ENCODE measurements at places on chromosomes 1 and 21.
A peak's percentile ranks its signal among the peaks of the same experiment; 100 is the strongest.

- DNase-seq = no peak
These were observed 1369.1 kb upstream of the ADGRL4 start for GRCh38 chr1:80375662-80376061.

DNA sequence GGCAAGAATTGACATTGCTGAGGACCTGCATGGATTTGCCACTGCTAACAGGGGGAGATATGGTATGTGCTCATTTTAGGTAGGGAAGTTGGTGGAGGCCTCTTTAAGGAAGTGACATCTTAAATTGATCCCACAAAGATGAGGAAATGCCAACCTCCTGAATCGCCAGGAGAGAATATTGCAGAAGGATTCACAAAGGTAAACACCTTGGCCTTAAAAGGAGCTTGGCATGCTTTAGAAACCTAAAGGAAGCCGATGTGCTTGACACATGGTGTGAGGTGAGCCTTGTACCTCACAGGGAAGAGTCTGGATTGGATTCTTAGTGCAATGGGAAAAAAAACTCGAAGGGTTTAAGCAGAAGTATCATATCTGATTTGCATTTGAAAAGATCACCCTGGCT, 470.5 kb upstream of the DAB1 start:
- no peak for DNase-seq

DNA sequence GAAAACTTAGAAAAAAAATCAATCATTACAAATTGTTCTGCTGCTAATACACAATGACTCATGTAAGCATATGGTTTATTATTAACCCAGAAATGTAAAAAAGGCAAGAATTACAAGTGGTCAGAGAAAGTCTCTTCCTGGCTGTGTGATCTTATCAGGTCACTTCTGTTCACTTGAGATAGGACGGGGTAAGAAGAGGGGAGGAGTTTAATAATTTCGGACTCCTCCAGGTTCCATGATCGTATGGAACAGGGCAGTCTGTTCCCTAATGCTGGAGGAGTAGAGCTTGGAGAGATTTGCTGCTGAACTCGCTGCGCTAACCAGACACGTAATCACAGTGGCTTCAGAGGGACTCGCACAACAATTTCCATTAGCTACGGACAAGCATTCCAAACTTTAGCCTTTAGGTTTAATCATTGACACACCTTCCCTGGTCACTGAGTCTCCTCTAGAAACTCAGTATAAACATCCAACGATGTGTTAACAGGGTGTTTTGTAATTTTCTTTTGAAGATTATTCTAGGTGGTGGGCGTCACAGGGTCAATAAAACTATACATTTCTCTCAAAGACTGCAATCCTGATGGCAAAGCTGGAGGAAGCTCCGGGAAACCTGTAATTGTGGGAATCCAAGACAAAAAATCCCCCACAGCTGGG, 1.3 kb downstream of the CRYZ start:
- no peak for DNase-seq

DNA sequence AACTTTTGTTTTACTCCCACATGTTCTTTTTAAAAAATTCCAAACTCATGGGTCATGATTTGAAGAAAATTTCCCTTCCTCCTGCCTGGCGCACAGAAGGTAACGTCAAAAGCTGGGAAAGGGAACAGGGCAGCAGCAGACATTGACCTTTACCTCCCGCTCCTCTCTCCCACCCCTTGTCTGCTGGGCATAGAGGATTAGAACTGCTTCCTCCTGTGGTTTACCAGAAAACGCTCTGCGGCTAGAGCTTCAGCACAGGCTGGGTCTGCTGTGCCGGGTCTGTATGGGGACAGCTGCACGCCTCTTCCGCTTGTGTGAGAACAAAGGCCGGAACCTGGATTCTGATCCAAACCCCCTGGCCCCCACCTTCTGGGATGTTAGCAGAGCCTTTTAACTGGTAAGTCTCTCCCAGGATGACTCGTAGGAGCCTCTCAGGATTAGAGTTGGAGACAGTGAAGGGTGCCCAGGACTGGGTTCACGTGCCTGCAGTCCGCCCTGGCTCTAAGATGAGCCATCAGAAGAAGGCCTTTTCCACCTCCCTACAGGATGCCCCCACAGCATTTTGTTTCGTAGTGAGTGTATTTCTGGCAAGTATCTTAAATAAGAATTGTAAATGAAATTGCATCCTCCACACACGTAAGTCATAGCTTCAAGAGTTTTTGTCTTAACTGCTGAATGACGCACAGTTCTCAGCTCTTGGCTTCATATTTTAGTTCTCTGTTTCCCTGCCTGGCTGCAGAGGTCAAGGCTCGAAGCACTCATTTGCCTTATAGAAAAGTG, 5.2 kb downstream of the H6PD start:
- DNase-seq = no peak

- no peak for DNase-seq
These were observed 4.2 kb downstream of the RNPC3 start for GRCh38 chr1:103529746-103530145.

DNA sequence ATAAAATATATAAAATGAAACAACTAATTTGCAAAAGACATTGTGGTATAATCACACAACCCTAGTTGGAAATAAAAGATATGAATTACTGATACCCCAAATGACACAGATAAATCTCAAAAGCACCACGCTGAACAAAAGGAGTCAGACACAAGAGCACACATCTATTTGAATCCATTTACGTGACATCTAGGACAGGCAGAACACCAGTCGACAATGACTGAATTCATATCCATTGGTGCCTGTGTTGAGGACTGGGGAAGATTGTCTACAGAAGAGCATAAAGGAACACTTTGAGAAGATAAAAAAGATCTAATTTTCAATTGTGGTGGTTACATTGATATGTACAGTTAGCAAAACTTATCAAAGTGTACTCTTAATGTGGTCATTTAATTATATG, 874.1 kb downstream of the LTN1 start:
- no peak for DNase-seq

DNA sequence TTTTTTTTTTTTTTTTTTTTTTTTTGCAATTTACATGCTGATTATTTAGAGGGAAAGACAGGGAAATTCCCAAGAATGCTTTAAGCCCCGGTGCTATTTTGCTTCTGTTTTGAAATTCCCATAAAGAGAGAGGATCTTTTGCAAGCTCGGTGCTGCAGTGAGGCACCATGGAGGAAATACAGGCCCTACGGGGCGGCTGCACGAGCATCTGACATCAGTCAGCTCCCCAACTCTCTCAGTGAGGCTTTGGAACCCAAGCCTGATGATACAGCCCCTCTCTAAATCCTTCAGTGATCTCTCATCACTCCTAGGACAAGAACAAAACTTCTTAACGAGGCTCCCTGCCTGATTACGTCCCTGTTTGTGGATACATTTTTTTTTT, 791 bp upstream of the CHI3L1 start:
- DNase-seq = no peak

DNA sequence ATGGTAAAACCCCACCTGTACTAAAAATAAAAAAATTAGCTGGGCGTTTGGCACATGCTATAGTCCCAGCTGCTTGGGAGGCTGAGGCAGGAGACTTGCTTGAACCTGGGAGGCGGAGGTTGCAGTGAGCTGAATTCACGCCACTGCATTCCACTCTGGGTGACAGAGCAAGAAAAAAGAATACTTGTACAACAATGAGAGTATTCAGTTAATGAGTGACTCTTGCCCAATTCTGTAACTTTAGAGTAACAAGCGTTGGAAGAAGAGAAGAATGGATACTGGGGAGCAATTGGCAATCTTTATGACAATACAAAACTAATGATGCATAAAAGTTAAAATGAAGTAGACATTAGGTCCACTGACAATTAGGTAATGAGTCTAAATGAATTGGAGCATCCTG, 10.5 kb downstream of the ANXA9 start:
- no peak for DNase-seq

DNA sequence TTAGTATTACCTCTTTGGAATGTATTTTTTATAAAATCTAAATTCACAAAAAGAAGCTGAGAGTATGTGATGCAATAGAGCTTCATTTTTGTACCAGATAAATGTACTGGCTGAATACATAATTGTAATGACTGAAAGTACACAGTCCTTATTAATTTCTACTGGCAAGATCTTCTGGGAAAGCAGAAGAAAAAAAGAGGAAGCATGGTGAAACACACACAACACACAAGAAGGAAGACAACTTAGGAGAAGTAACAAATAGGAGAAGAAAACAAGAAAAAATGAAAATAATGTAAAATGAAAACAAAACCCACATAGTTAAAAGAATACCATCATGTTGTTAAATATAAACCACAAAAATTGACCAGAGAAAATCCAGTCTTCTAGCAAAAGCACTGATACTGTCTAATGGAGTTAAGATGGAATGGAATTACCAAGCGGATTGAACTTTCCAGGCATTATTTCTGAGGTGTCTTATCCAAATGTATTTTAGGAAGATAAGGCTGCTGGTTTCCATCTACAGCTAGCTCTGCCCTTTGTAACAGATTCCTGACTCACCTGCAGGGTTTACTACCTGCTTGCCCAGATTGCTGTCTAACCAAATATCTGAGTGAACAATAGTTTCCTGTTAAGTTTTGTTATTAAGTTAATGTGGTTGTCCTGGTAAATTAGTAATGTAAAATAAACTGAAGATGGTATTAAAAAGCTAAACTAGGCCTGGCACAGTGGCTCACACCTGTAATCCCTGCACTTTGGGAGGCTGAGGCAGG, 4.5 kb upstream of the COP1 start:
- no peak for DNase-seq

DNA sequence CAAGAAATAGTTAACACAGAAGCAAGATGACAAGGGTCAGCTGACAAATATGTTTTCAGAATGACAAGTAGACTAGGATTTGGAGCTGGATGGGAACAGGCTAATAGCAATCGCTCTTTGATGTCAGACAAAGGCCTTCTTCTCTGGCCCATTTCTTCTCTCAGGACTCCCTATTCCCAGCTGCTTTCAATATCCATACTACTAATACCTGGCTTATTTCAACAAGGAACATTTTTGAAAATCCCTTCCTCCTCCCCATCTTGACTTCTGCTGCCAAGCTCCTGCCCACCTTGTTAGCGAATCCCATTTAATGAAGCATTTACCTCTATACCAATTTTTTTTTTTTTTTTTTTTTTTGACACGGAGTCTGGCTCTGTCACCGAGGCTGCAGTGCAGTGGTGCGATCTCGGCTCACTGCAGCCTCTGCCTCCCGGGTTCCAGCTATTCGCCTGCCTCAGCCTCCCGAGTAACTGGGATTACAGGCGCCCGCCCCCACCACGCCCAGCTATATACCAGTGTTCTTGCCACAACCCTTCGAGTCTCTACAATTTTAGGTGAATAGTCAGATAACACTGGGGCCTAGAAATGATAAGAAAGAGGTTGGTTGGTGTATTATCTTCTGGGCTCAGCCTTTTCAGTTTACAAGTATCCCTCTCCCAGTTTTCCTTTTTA, 68.4 kb downstream of the MACF1 start:
- no peak for DNase-seq

DNA sequence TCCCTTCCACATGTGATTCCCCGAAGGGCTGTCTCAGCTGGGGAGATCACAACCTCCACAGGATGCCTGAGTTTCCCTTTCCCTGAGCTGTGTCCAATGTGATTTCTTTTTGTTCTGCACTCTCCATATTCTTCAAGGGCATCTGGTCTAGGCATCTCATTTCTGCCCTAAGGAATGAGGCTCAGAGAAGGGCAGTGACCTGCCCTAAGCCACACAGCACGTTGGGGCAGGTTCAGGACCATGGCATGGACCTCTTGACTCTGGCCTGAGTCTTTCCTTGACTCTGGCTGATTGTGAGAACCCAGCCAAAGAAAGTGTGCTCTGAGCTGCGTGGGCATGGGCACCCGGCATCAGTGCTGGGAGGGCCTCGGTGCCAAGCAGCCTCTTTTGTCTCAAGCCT, 590.3 kb downstream of the PTPRU start:
- no peak for DNase-seq

GRCh38 chr1:183276386-183277080, 90.5 kb downstream of the LAMC2 start:
- DNase-seq = no peak

DNA sequence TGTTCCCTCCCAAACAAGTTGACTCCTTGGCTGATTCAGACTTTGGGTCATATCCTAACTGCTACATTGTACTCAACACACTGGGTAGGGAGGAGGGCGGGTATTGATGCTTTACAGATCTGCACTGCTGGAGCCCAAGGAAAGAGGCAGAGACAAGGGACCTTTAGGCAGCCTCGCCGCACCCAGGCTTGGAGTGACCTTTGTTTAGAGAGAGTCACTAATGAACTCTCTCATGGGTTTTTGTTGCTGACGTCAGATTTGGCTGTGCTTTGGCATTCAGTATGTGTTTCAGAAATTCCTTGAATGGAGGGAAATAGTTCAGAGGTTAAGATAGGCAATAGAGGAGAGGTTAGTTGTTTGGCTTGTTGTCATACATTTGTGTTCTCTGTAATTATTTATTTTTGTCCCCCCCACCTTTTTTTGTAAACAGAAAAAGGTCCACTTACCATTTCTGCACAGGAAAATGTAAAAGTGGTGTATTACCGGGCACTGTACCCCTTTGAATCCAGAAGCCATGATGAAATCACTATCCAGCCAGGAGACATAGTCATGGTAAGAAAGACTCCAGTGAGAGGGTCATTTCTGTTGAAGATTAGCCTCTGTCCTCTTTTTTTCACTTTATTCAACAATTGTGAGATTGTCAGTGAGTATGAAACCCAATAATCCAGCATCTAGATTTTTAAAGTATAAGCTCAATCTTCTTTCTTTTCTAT, 116.1 kb downstream of the ATP5PO start:
- DNase-seq = no peak

GRCh38 chr1:32250893-32251716, at the start of gene LCK:
TSS of gene LCK (plus strand) at chr1:32251265. CDS start at chr1:32274330, 23,065 bp downstream.
- peak; percentile 73 for DNase-seq

- DNase-seq = no peak
These were observed 124.6 kb downstream of the BACH1 start for GRCh38 chr21:29423099-29423870.

DNA sequence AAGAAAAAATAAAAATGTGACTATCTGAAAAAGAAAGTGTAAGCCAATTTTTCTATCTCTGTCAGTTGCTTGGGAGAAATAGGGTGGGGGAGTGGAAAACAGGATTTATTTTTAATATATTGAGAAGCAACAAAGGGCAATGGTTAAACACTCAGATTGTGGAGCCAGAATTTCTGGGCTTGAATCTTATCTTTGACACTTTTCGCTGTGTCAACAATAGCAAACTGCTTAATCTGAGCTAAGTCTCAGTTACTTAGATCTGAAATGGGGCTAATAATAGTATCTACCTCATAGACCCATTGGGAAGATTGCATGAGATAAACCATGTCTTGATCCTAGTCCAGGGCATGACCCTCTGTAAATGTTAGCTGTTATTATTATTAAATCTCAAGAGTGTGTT, 468.1 kb downstream of the ADGRL2 start:
- DNase-seq = no peak

DNA sequence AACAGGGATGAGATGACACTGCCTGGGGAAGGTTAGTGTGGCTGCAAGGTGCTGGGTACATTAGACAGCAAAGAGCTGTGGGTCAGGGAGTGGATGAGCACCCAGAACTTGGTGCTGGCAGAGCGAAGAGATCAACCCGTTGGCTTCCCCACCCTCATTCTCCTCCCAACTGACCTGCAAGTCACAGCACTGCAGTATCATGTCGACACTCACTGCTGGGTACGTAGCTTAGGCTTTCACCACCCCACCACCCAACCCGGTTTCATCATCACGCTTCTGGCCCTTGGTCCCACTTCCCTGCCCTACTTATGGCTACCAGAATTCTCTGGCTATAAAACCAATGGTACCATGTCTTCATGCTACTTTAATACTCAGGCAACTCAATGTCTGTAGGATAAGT, 73.6 kb upstream of the LYST start:
- no peak for DNase-seq

- DNase-seq = peak; percentile 81
These were observed at the start of gene GSTM4 for GRCh38 chr1:109655615-109656519. TSS of gene GSTM4 (plus strand) at chr1:109656099. CDS start at chr1:109656390, 291 bp downstream.

All from germinal center (tissue), 1 donor.